Stimulated activated naive CD8-positive, alpha-beta T cell treated with anti-CD3 and anti-CD28 coated beads, Interleukin-15, amount 100 ng/mL, for 72 hours (primary cell): ENCODE measurements at places on chromosomes 16 and 17.

DNA sequence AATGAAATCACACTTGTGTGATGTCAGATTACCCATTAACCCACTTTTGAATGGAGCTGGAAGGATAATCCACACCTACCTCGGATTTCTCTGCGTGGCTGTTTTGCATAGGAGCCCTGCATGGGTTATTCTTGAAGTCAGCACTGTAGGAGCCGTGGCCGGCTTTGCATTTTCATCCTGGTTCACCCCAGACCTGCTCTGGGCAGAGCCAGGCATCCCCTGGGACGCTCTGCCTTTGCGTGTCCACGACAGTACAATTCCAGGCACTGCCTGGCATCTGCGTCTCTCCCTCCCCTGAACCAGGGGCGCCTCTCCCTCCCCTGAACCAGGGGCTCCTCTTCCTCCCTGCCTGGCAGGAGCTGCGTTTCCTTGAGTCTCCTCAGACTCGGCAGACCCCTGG is 29.7 kb upstream of the ZNF750 start:
- no peak for DNase-seq

- peak; percentile 42 for DNase-seq
These were observed 6.4 kb upstream of the GGT6 start for GRCh38 chr17:4566785-4567184.

DNA sequence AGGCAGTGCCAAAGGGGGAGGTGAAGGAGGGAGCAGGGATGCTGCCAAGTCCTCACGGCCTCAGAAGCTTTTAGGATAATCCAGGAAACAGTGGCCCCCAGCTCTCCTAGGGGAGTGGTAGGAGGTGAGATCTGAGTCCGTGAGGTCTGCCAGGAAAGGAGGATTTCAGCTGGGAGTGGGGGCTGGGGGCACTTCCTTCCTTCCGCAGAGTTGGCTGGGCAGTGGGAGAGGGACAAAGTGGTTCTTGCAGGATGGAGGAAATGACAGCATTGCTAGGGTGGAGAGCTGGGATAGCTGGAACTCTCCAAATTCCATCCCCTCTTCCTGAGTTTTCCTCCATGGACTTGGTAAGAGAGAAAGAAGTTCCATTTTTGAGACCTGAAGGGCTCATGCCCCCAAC is 4.8 kb upstream of the SP6 start:
- no peak for DNase-seq

GRCh38 chr16:57284209-57284951 is at the start of gene PLLP:
PLLP (minus strand) TSS chr16:57284672; CDS start chr16:57284540, 132 bp downstream.
- peak; percentile 36 for DNase-seq

DNA sequence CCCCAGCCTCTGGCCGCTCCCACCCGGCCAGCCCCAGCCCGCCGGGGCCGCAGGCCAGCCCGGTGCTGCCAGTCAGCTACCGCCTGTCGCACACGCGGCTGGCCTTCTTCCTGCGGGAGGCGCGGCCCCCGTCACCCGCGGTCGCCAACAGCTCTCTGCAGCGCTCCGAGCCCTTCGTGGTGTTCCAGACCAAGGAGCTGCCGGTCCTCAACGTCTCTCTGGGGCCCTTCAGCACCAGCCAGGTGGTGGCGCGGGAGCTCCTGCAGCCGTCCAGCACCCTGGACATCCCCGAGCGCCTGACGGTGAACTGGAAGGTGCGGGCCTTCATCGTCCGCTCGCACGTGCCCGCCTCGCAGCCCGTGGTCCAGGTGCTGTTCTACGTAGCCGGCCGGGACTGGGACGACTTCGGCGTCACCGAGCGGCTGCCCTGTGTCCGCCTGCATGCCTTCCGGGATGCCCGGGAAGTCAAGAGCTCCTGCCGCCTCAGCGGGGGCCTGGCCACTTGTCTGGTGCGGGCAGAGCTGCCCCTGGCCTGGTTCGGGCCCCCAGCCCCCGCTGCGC is 46.8 kb downstream of the TMEM132E start:
- peak; percentile 15 for DNase-seq

- no peak for DNase-seq
These were observed 415 bp upstream of the FOXF1 start for GRCh38 chr16:86509759-86510464.

GRCh38 chr17:75808905-75809621 is 24.5 kb downstream of the UNK start:
- no peak for DNase-seq

DNA sequence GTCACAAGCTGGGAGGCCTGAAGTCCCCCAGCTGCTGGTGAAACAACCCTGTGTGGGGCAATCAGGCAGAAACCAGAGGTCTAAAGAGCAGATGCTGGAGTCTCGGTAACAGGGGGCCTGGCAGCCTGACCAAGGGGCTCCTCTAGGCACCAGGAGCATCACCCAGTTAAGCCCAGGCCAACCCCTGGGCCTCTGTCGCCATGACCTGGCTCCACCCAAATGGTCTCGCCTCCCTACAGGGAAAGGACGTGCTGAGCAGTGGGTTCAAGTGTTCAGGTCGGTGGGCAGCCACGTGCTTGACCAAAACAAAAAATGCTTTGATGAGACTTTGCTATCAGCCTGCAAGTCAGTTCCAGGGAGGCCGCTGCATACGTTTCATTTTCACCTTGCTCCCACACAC is 240.3 kb downstream of the ZNF423 start:
- DNase-seq = no peak

GRCh38 chr17:10036511-10037061 is 131.5 kb upstream of the RCVRN start:
- DNase-seq = no peak

DNA sequence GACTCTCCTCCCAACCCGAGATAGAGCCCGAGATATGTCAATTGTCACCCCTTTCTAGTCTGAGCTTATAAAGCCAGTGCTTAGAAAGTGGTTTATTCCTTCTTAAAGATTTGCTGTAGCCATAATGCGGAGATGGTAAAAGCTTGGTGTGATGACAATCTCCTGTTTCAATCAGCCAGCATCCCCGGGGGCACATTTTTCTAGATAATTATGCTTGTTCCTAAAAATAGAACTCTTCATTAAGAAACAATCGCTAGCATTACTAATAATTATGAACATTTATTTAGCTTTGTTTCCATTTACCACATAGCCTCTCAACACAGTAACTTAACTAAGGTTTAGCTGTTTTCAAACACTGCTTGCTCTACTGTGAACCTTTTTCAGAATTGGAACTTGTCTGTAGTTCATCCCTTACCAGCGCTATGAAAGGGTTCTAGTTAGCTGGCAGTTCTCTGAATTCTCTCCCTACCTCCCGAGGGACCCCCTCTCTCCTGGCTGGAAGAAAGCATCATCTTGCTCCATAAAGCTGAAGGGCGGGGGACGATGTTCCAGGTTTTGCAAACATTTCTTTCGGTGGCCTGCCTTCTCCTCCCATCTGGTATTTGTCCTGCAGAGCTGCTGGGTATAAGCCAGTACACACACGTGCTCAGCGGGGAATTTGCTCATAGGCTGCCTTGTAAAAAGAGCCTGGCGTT is 922 bp upstream of the MRPL58 start:
- no peak for DNase-seq

GRCh38 chr17:80946449-80946848 is 45.2 kb upstream of the CHMP6 start:
- DNase-seq = no peak

DNA sequence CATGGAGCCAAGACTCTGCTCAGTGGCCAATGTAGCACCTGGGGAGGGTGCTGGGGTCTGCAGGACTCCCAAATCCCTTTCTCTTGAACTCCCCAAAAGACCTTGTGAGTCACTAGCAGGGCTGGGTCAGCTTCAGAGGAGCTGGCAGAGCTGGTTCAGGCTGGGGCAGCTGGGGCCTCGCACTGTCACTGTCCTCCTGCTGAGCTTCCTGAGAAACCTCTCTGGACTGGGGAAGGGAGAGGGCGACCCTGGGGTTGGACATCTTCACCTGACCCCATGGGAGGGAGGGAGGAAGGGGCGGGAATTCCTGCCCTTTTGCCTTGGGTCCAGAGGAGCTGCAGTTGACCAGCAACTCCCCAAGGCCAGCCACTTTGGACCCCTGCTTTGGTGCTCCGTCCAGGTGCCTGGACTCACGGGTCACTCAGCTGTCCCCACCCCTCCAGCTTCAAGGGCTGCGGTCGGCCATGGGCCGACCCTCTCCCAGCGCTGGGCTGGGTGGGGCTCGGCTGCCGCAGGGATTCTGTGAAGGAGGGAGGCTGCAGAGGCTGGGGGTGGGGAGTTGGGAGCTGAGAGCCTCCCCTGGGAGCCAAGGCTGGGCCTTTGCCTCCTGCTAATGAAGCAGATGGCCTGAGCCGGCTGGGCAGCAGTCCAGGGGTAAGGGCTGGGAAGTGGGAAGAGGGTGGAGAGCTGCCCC is 9.2 kb downstream of the FMNL1 start:
- DNase-seq = no peak

GRCh38 chr17:76296186-76296585 is 11.9 kb downstream of the QRICH2 start:
- DNase-seq = no peak

DNA sequence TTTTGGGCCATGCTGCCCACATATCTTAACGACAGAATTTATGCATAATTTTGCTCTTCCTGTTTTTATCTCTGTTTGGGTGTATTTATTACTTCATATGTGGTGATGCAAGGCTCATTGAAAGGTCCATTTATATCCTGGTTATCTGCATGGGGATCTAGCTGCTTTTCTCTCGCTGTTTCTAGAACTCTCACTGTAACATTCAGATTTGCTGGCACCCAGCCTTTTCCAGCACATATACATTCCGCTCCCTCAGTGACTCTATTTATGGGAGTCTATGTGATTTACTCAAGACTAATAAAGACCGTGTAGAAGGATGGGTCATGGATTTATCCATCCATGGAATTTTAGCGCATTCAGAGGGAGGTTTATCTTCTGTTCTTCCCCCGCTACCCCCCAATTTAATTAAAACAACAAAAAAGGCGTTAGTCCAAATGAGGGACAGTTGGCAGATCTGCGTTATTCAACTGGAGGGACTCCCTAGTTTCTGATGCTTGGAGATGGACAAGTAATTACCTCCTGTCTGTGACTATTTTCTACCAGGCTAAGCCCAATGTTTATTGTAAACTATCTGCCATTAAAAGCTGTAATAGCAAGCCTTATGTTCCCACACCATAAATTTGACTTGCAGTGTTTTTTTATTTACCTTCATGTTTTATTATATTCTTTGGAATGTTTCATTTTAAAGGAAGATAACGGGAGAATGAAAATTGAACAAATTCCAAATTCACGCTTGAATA is 19.8 kb upstream of the MARCHF10 start:
- DNase-seq = no peak

GRCh38 chr17:17872547-17873345 is 36.0 kb upstream of the SREBF1 start:
- no peak for DNase-seq

DNA sequence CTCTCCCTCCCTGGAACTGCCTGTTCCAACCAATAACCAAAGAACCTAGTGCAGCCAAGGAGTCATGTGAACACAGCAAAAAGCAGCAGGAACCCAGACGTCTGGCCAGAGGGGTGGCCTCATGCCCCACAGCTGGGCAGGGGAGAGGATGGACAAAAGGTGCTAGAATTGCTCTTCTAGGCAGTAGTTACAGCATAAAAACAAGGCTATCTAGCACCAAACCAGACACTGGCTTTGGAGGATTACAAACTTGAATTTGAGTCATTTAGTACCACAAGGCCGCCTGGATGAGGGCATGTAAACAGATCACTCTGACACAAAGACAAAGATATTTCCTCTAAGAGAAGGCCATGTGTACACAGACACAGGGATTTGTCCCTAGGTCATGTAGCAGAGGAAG is 423.3 kb upstream of the MAF start:
- no peak for DNase-seq
